ENCODE measurements at places on chromosomes 7 and 10. TPM values are rescaled to one million over a fixed set of nuclear protein-coding genes. Genes with fewer than 3 reads are reported as not detected.

The PCGF6 gene
- total RNA-seq = 44.6 TPM

DNA sequence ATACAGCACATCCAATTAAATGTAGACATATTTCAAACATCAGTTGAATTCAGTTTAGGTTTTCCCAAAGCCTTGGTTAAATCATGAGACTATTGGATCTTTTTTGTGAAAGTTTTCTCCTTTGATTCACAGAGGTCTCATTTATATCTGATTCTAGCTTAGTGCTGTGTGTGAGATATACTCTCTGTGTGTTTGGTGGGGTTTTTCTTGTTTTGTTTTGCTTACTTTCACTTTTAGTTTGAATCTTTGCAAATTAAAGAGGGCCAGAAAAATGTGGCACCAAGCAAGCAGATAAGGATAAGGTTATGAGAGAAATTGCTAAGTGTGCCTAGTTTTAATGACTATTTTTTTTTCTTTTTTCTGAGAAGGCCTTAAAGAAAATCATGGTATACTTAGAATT is 12.6 kb upstream of the OR6B1 start:
- no peak overlapping the region for H3K4me3 ChIP-seq
- no peaks in the 10 kb centered on the region for H3K36me3 ChIP-seq
- H3K27me3 ChIP-seq = no peaks in the 10 kb centered on the region
- H3K27ac ChIP-seq = no peak overlapping the region

DNA sequence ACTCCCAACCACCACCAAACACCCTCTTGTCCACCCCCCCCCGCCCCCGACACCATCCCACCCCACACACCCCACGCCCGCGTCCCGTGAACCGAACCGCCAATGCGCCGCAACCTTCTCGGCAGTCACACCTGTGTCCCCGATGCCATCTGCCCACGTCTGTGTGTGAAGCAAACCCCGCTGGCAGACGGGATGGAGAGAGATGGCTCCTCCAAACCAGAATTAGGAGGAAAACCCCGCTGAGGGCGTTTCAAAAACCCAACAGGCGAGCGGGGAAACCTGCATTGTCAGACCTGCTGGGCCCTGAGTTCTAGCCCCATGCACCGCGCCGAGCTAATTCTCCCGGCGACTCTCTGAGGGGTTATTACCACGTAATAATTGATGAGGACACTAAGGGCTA is 28.6 kb upstream of the KCNK18 start:
- H3K36me3 ChIP-seq = no peaks in the 10 kb centered on the region

- peaks cover 16% of the 10 kb centered on the region for H3K4me1 ChIP-seq
- no peaks in the 10 kb centered on the region for H3K27me3 ChIP-seq
- H3K4me3 ChIP-seq = no peak overlapping the region
- H3K27ac ChIP-seq = no peak overlapping the region
- no peaks in the 10 kb centered on the region for H3K36me3 ChIP-seq
These were observed 14.8 kb downstream of the NFE2L3 start for GRCh38 chr7:26166684-26167266.

DNA sequence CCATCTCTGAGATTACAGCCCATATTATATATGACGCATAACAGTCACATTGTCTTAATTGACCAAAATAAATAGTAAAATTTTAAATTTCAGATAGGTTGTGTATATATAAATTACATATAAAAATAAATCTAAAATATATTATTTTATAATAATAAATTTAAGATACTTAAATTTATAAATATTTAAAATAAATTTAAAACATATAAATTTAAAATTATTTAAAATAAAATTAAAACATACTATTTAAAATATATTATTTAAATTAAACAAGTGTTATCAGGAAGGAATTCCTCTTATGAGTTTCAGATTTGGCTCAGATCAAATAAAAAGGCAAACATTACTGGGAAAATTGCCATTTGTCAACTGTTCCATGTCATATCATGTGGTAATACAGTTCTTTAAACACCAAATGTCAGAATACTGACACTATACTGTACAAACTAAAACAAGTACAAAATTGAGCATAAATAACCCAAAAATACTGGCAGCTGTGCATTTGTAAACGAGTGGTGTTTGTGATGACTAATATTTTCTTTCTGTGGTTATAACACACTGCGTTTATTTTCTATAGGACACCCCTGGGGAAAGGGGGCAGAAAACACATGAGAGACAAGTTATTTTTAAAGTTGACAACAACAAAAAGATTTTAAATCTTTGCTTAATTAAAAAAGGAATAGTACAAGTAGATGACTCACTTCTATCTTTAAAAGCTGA is 71.3 kb upstream of the DGKB start:
- no peak for DNase-seq
- H3K4me3 ChIP-seq = no peak overlapping the region
- no peaks in the 10 kb centered on the region for H3K36me3 ChIP-seq
- no peak overlapping the region for H3K27ac ChIP-seq
- no peaks in the 10 kb centered on the region for H3K4me1 ChIP-seq

DNA sequence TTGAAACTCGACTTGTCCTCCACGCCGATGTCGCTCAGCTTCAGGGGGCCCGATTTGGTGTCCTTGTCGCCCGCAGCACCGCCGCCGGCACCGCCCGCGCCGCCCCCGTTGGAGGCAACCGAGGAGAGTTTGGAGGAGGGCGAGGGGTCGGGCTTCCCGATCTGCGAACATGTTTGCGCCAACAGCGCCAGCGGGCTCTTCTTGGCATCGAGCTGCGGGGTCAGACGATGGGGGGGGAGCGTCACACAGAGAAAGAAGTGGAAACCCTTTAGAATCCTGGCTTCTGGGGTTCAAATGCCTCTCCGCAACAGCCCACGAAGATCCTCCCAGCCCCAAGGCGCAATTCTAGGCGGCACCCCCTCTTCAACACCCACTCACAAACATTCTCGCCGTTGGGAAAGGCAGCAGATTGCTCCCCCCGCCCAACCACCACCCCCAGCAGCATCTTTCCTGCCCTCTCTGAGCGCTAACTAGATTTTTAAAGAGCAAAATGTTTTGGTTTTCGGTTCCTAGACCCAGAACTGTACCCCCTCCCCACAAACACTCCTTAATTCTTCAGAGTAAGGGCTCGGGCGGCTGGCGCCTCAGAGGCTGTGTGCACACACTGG is 1.3 kb downstream of the ZNF503 start:
- peak overlapping the region; percentile 96 for H3K27ac ChIP-seq
- H3K4me3 ChIP-seq = peak overlapping the region; percentile 82
- H3K36me3 ChIP-seq = peaks cover 10% of the 10 kb centered on the region
- peaks cover 58% of the 10 kb centered on the region for H3K4me1 ChIP-seq
- no peak for DNase-seq
